H4 (cell line): ENCODE measurements at places on chromosomes 11 and 22. TPM values are rescaled to one million over a fixed set of nuclear protein-coding genes. Genes with fewer than 3 reads are reported as not detected.

- DNase-seq: no peak
Observed at GRCh38 chr22:46050916-46051614, 74.1 kb upstream of the WNT7B start.

Gene RAB3IL1
- 2.3 and 7.4 TPM in 2 replicates for total RNA-seq

GRCh38 chr11:2095198-2095520 is 44.0 kb downstream of the IGF2 start:
- no peak for DNase-seq

GRCh38 chr22:45677063-45677462 is 5.4 kb downstream of the ATXN10 start:
- no peak for DNase-seq

Gene VSIG10L2
- not detected in 2 replicates for total RNA-seq

- DNase-seq: no peak
Observed at GRCh38 chr11:130128626-130129025, 31.0 kb upstream of the ST14 start.
